T-helper 2 cell (primary cell): ENCODE measurements at places on chromosomes 12 and 14.

- no peak for DNase-seq
These were observed 84.9 kb upstream of the DIO3 start for GRCh38 chr14:101476258-101476915.

DNA sequence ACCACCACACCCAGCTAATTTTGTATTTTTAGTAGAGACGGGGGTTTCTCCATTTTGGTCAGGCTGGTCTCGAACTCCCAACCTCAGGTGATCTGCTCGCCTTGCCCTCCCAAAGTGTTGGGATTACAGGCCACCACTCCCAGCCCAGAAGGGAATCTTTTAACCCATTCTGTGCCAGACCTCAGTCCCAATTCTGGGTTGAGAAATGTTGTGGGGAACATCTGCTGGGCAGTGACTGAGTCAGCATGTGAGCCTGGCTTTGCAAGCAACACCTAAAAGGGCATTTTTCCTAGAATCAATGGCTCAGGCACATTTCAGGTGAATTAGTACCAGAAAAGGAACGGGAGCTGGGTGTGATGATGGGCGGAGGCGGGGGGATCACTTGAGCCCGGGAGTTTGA lies 7.6 kb upstream of the SPATS2 start:
- no peak for DNase-seq

DNA sequence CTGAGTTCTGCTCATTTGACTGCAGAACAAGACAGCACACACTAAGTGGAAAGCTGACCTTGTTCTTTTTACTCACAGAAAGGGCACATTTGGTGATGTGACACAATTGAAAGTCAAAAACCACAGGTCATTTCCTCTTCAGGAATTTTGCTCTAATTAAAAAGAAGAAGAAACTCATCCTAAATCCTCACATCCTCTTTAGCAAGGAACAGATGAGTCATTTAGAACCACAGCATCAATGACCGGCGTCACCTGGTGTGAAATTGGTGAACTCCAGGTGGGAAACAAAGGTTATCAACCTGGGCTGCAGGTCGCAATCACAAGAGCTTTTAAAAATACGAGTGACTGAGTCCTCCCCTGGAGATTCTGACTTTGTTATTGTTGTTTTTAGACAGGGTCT lies 2.9 kb upstream of the RNU6-8 start:
- no peak for DNase-seq

DNA sequence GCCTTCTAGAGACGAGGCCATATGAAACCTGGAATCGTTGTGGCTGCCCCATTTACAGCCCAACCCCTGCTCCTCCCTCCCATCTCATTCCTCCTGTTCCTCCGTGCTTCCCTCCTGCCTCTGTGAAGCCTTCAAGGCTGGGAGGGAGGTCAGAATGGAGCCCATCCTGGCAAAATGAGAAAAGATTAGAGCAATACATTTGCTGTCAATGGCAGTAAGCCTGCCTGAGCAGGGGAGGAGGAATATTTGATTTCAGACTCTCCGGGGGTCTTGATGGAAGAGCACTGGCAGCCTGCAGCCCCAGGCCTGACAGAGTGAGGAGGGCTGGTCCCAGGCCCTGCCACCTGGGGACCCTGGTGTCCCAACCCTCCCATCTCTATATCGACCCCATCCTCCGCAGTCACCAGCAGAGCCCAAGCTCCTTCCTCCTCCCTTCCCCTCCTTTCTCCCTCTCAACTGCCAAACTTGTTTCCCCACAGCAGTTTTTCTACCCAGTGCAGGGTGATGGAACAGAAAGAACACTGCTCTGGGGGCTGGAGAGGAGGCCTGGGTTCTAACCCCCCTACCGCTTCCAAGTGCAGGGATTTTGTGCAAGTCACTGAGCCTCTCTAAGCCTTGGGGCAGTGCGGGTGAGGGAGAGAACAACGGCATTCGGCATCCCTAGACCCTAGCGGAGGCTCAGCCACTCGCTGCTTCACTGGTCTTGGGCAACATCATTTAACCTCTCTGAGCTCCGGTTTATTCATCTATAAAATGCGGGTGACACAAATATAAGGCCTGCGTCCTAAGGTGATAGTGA lies 16.0 kb upstream of the RACGAP1 start:
- DNase-seq, result no peak

GRCh38 chr12:42789808-42790760 lies 200.5 kb upstream of the PRICKLE1 start:
- no peak for DNase-seq

- DNase-seq, result no peak
These were observed 1.9 kb downstream of the HEATR5A start for GRCh38 chr14:31418440-31418839.

- DNase-seq, result no peak
These were observed 10.8 kb downstream of the SNRNP35 start for GRCh38 chr12:123468786-123469185.

DNA sequence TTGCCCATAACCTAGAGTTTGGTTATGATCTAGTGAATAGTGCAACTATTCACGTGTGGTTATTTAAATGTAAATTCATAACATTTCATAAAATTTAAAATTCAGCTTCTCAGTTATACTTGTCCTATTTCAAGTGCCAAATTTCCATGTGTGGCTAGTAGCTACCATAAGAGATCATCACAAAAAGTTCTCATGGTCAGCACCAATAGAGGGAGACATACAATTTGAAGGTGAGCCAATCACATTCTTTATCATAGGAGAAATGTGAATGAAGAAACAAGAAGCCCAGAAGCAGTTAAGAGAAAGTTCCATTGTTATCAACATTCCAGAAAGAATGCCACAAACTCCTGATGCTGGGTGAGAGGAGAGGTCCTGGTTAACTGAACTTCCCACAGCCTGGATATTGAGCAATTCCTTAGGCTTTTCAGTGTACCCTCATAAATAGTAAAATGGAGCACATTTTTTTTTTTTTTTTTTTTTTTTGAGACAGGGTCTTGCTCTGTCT lies 892.9 kb upstream of the USP15 start:
- no peak for DNase-seq

- DNase-seq, result no peak
These were observed 74.4 kb upstream of the CRY1 start for GRCh38 chr12:107167756-107168155.

DNA sequence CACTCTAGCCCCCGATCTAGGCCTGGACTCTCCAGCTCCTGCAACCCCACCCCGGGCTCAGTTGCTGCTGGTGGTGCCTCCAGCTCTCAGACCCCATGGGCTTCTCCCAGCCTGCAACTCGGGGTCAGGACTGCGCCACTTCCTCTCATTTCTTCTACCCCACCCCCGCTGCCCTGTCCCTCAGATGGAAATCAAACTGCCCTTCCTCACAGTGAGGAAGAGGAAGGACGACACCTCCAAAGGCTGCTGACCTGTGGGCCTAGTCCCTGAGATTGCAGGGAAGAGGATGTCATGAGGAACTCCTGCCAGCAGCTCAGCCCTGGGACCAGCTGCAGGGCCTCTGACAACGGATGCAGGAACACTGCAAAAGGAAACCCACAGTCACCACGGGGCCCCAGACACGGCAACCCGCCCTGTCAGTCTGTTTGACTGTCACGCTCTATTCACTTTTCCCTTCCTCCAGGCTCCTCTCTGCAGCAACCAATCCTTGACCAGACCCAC lies 29.3 kb upstream of the PNMA1 start:
- peak; percentile 86 for DNase-seq

DNA sequence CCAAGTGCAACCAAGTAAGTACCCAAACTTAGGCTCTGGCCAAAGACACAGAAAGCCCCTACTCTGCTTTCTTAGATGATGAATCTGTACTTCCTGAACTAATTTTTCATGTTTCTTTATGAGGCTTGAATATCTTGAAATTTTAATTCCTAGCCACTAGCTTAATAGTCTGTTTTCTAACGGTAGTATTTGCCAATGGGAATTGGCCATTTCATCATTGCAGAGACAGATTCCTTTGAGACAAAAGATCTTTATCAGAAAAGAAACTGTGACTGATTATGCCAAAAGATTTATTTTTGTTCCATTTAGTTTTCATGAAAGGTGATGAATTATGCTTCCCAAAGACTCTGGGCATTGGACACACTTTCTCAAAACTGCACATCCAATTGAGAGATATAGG lies 48.7 kb downstream of the DAD1 start:
- DNase-seq, result no peak
